AG04449 (cell line): ENCODE measurements at places on chromosomes 1 and 21.

DNA sequence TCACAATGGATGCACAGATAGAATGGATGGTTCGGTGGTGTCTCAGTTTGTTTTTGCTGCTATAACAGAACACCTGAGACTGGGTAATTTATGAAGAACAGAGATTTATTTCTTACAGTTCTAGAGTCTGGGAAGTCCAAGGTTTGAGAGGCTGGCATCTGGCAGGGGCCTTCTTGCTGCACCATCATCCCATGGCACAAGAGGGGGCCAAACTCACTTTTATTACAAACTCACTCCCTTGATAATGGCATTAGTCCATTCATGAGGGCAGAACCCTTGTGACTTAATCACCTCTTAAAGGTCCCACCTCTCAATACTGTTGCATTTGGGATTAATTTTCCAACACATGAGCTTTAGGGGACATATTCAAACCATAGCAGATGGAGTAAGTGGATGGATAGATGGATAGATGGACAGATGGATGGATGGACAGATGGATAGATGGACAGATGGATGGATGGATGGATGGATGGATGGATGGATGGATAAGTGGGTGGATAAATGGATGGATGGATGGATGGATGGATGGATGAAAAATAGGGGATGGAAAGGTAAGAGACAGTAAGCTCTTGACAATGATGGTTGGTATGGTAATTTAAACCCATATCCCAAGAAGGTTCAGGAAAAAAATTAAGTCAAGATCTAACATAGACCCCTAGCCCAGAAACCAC is 16.5 kb downstream of the CAMK2N1 start:
- no peak for DNase-seq

DNA sequence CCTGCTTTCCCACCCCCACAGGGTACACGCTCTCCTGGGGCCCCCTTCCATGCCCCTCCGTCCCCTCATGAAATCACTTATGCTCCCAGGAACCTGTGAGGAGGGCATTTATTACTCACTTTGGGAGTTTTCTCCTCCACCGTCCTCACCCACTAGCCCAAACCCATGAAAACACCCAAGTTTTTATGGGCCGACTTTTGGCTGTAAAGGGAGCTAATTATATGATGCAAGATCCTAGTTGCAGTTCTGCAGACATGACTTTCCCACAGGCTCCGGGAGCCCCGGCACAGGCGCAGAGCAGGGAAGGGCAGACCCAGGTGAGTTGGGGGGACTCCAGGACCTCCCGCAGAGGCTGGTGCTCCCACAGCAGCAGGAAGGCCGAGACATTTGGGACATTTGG is 29.7 kb downstream of the EPHA2 start:
- no peak for DNase-seq

DNA sequence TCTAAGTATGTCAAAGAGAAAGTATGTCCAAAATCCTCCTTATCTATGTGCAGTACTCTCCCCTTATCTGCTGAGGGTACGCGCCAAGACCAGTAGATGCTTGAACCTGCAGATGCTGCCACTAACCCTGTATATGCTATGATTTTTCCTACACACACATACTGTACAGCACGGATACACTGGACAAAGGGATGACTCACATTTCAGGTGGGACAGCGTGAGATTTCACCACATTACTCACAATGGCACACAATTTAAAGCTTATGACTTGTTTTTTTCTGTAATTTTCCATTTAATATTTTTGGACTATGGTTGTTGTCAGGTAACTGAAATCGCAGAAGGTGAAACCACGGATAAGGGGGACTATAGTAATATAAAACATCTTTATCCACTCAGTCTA is 4.1 kb downstream of the ORC1 start:
- no peak for DNase-seq

GRCh38 chr21:28738882-28739281 is 253.8 kb downstream of the LTN1 start:
- no peak for DNase-seq

DNA sequence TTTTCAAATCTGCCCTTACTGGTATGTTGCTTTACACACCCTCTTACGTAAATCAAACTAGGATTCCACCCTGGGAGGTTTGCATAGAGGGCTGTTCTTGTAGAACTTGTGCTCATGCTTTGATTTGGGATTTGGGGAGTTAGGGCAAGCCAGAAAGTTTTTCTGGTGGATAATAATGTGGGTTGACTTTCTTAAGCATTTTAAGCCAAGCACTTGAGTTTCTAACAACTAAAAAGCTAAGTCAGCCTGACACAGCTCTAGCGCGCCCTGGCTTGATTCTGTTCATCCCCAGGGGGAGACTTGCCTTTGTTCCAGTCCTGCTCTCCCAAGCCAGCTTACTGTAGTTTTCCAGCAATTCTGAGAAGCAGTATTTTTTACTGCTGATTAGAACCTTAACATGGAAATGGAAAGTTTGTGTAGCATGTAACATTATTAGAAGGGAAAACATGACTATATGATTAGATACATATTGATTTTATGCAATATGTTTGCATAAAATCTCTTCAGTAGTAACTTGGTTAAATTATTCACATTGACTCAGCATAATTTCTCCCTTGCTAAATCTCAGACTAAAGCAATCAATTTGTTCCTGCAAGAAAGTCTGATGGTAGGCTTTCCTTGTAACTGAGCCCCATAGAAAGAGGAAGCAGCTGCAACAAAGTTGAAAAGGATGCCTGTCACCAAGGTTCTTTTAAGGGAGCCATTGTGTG is 11.0 kb upstream of the PGD start:
- DNase-seq = peak; percentile 65

DNA sequence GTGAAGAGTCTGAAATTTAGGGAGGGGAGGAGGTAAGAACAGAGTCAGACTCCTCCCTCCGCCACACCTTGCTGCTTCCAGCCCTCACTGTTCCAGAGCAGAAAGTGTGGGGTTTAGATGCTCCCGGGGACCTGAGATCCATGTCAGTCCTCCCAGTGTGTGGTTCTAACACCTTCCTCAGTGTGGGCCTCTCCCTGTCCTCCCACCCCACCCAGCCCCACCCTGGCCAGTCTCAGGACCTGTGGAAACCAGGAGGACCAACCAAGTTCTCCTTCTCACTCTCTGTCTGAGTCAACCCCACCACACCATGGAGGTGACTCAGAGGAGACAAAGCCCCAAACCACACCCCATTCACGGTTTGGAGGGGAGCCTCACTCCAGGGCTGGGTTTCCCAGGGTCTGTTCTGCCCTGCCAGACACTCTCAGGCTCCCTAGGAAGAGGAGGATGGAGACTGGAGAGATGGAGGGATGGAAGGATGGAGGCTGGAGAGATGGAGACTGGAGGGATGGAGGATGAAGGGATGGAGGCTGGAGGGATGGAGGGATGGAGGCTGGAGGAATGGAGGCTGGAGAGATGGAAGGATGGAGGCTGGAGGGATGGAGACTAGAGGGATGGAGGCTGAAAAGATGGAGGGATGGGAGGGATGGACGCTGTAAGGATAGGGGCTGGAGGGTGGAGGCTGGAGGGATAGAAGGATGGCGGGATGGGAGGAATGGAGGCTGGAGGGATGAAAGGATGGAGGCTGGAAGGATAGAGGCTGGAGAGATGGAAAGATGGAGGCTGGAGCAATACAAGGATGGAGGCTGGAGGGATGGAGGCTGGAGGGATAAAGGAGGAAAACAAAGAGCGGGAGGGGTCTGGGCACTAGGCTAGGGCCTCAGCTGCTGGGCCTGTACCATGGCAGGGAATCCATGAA is 100.9 kb upstream of the RUNX3 start:
- DNase-seq = no peak

- DNase-seq = peak; percentile 67
Measured at GRCh38 chr1:42998386-42998785, 39.7 kb upstream of the SLC2A1 start.

DNA sequence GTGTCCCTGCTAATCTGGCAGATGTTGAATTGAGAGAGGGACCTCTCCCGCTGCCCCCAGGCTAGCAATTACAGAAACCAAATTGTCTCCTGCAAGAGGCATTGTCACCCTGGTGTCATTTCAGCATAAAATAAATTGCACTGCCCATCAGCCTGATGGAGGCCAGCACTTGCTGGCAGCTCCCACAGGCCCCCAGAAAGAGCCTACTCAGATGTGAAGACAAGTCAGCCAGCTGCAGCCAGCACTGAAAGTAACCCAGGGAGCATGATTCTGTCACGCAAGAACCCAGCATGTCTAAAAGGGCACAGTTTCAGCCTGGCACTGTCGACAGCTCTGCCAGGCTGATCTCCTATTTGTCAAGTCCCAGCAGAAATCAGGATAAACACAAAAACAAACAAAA is 110.3 kb upstream of the CTTNBP2NL start:
- no peak for DNase-seq

- no peak for DNase-seq
Measured at GRCh38 chr1:226638001-226638601, 89.5 kb downstream of the STUM start.

DNA sequence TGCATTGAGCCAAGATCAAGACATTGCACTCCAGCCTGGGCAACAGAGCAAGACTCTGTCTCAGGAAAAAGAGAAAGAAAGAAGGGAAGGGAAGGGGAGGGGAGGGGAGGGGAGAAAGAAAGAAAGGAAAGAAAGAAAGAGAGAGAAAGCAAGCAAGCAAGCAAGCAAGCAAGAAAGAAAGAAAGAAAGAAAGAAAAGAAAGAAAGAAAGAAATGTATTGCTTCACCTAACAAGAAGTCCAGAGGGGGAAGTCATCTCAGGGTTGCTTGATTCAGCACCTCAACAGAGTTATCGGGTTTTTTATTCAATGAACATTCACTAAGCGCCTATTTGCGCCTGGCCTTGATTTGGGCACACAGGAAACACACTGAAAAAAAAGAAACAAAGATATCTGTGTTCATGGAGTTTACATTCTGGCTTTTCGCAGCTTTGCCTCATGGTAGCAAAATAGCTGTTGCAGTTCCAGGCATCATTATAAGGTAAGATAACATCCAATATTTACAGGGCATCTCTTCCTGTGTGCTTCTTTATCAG is 8.2 kb upstream of the RCSD1 start:
- DNase-seq = no peak

DNA sequence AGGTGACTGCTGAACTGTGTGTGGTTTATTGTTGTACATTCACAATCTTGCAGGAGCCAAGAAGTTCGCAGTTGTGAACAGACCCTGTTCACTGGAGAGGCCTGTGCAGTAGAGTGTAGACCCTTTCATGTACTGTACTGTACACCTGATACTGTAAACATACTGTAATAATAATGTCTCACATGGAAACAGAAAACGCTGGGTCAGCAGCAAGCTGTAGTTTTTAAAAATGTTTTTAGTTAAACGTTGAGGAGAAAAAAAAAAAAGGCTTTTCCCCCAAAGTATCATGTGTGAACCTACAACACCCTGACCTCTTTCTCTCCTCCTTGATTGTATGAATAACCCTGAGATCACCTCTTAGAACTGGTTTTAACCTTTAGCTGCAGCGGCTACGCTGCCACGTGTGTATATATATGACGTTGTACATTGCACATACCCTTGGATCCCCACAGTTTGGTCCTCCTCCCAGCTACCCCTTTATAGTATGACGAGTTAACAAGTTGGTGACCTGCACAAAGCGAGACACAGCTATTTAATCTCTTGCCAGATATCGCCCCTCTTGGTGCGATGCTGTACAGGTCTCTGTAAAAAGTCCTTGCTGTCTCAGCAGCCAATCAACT is 6.4 kb upstream of the PIGV start:
- no peak for DNase-seq

- DNase-seq = no peak
Measured at GRCh38 chr1:42364089-42364488, 16.5 kb upstream of the RIMKLA start.

DNA sequence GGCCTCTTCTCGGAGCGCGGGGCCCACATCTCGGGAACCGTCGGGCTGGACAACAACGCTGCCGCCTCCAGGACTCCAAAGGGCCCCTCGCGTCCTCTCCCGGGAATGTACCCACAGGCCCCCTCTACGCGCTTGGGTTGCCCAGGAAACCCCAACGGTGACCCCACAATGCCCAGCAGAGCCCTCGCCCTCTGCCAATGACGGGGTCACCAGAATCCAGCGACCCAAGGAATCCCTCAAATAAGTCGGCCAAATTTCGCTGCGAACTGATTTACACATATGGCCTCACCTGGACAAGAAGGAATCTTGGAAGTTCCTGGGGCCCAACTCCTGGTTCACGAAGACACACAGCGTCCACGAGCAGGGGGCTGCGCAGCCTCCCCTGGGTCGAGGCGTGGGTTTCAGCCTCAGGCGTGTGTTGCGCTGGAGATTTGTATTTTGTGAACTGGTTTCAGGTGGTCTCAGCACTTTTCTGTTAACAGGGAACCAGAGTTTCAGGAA is 78.1 kb downstream of the DESI2 start:
- no peak for DNase-seq

GRCh38 chr1:170663404-170664092 is 383 bp upstream of the PRRX1 start:
- DNase-seq = no peak

- DNase-seq = no peak
Measured at GRCh38 chr21:14684071-14684470, 138.0 kb upstream of the SAMSN1 start.
